ENCODE measurements at places on chromosomes 7 and 10.

DNA sequence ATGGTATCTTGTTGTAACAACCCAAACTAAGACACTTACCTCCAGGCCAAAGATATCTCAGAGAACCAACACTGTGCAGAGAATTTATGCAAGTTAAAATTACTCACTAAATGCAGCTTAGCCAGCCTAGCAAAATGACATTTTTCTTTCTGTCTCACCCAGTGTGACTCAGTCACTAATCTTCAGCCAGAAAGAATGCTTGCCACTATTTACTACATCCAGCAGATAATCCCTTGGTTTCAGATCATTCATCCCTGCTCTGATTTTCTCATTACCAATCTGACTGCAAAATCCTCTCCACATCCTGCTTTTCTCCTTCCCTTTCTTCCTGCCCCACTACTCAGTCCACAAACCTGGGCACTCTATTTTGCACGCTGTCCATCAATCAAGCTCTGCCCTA lies 93.5 kb upstream of the NEBL start:
- peak; percentile 53 for DNase-seq

DNA sequence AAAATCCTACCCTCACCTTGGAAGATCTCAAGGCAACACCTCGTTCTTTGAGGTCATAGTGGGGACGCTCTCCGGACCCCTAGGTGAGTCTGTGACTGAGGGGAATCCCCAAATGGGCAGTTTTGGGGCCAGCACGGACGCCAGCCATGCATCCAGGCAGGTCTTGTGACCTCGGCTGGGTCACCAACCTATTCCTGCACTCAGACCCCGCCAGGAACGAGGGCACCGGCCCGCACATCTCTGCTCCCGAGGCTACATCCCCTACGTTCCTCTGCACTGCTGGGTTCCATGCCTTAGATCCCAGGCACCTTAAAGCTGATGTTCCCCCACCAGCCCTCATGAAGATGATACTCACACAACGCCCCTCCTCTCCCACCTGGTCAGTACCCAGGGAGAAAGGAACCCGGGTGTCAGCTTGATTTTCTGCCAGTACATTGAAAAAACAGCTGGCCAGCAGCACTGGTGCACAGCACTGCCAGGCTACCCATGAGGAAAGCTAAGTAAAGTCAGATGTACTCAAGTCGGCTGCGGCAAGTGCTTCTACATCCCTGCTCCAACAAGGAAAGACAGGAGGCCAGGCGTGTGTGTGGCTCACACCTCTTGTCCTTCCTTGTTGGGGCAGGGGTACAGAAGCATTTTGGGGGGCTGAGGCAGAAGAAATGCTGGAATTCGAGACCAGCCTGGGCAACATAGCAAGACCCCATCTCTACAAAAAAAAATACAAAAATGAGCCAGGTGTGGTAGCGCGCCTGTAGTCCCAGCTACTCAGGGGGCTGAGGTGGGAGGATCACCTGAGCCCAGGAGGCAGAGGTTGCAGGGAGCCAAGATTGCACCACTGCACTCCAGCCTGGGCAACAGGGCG lies 48.1 kb downstream of the DIP2C start:
- DNase-seq: no peak

DNA sequence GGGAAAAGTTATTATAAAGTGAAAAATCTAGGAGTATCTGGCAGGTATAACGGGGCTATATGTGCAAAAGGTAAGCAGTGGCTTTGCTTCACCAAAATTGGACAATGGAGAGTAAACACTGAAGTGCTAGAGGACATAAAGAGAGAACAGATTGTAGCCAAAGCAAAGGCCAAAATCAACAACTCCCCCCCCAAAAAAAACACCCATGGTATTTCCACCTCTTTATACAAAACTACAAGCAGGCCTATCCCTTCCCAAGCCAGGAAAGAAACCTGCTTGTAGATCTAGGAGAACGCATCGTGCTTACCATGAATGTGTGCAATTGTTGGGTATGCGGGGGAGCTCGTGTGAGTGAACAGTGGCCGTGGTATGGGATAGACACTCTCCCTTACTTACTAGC lies 9.2 kb upstream of the AKR1B1 start:
- DNase-seq: no peak

- no peak for DNase-seq
Measured at GRCh38 chr7:130021105-130021834, 29.9 kb downstream of the ZC3HC1 start.

GRCh38 chr7:81590131-81590530 lies 179.7 kb downstream of the HGF start:
- peak; percentile 5 for DNase-seq

GRCh38 chr10:97393034-97393573 lies 8.0 kb downstream of the RRP12 start:
- DNase-seq: no peak

DNA sequence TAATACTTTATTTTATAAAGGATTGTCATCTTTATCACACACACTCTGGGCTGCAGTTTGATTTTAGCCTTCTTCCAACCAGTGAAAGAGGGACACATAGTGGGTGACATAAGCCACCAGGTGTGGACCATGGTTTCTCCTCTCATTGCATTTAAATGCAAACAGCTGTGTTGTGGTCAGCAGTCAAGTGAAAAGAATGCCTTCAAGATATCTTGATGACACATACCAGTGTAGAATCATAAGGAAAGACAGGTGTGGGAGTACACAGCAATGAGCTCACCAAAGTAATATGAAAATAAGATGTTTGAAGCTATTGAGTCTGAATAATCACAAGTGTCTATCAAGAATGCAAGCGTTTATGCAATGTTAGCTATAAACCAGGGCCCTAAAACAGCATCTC lies 580.0 kb downstream of the XPNPEP1 start:
- DNase-seq: peak; percentile 3

- DNase-seq: no peak
Measured at GRCh38 chr10:86298501-86299001, 68.0 kb downstream of the GRID1 start.

DNA sequence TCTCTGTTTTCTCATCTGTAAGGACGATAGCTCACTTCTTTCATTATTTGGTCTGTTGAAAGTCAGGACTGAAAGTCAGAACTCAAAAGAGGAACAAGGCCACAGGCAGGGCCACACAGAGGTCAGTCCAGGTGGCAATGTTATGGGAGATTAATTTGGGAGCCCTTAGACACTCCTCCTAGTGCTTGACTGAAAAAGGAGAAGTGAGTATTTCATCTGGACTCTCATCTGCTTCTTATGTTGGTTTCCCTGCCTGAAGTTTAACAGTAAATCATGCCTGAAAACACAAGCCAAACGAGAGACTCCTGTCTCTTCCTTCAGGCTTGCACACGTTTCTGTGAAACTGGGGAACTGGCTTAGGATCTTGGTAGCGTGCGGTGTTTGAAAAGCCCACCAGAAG lies 248.5 kb downstream of the BUB3 start:
- DNase-seq: no peak

DNA sequence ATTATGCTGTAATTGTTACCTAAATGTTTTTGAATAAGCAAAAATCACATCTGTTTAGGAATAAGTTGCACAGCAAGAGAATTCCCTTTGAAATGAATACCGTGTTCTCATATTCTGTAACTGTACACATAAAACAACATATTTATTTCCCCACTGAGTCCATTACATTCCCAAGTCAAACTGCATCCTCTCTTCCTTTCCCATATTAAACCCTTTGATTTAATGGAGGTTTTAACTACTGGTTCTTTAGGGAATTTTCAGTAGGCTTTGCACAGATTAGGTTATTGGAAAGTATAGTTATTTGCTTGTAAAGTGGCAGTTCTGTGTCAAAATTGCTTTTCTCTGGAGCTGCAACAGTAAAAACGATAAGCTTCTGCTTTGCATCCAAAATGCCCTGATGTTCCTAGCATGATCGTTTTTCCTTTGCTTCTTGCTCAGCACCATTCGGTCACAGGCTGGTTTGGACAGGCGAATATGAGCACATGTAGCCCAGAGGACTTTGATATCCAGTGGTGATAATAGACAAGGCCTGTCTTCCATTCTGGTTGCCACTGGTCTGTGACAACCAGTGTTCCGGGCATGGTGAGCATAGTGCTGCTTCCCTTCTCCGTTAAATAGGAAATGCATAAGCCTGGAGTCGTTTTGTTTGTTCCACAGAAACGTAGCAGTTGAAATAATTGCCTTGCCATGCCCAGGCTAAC lies 696.1 kb downstream of the AUTS2 start:
- no peak for DNase-seq

DNA sequence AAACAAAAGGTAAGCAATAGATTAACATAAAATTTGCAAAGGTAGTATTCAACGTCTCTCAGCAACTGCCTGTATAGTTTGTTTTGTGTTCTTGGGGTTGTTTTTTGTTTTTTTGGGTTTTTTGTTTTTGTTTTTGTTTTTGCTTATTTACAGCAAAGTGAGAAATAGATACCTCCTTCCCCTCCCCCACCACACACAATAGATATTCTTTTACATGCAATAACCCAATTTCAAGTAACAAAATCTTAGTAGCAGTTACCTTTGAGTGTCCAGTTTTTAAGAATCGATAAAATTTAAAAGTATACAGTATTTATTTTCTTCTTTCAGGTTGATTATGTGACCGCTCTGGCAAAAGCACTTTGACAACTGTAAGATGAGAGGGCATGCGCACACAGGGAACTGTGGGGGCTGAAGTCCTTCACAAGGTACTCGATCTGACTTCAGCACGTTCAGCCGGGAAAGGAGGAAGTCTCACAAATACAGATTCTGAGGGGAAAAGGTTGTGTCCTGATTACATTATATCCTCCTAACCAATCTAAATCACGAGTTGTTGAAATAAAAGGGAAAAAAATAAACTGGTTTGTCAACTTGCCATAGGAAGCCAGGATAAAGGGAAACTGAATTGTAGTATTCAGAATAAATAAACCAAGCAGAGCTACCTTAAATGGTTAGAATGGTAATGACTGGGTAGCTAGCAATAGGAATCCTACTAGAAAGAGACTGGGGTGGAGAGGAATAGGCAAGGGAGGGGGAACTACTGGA lies 47.8 kb downstream of the CPEB3 start:
- peak; percentile 20 for DNase-seq

GRCh38 chr7:2000153-2000687 lies 232.5 kb downstream of the MAD1L1 start:
- no peak for DNase-seq

DNA sequence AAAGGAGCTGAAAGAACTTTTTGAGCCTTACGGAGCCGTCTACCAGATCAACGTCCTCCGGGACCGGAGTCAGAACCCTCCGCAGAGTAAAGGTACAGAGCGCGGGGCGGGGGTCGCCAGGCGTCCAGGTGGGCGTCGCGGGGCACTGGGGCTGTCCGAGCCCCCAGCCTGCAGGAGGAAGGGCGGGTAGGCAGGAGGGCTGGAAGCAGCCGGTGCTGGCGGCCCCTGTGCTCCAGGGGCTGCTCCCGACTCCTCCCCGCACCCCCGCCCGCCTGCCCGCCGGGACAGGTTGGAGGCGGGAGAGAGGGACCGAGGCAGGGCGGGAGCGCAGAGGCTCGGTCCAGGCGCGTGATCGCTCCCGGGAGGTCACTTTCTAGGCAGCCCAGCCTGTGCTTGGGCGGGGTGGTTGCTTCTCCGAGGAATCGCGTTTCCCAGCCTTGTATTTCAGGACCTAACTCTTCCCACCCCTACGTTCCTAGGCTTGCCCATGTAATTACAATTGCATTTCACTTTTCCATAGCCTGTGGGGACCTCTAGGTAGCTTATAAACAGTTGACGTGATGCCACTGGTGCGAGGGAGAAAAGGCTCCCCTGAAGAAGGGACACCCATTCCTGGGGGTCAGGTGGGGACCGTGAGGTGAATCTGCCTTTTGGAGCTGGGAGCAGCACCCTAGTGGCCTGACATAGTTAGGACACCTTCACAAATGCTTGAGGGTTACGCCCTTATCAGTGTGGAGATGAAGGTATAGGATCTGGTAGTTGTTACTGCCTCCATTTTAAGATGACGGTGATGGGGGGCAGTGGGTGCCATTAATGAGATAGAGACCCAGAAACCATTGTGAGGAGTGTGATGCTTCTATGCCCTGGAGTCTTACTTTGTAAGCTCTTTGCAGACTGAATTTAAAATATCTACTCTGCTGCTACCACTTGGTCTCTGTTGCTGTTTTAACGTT lies 148.2 kb downstream of the CELF2 start:
- DNase-seq: peak; percentile 44

DNA sequence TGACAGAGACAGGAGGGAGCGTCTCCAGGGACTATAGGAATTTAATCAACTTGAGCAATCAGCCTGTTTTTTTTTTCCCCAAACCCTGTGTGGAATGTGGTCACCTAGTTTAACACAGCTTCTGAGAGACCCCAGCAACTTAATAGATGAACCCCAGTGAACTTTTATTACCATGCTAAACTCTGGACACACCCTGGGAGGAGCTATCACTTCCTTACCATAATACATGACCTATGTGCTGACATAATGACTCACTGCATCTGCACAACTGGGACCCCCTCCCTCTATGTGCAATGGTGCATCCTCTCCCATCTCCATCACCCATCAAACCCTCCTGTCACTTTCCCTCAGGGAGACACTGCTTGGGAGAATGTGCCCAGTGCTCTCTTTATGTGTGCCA lies 83.7 kb downstream of the EPC1 start:
- DNase-seq: no peak

DNA sequence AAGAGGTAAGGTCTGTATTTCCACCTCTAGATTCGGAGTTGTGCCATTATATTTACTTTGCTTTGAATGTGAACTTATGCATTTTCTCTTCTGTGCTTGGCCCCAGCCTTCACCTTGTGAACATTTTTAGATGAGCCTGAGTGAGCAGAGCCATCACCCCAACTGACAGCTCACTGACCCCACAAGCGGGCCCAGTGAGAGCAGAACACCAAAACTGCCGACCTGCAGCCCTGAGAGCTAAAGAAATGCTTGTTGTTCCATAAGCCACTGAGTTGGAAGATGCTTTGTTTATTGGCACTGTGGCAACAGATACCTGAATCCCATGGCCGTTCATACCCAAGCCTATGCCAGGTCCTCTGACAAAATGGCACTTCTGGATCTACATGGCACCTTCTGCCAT lies 37.8 kb downstream of the C10orf90 start:
- DNase-seq: no peak

- DNase-seq: peak; percentile 43
Measured at GRCh38 chr10:88064608-88065382, 201.4 kb downstream of the PTEN start.

DNA sequence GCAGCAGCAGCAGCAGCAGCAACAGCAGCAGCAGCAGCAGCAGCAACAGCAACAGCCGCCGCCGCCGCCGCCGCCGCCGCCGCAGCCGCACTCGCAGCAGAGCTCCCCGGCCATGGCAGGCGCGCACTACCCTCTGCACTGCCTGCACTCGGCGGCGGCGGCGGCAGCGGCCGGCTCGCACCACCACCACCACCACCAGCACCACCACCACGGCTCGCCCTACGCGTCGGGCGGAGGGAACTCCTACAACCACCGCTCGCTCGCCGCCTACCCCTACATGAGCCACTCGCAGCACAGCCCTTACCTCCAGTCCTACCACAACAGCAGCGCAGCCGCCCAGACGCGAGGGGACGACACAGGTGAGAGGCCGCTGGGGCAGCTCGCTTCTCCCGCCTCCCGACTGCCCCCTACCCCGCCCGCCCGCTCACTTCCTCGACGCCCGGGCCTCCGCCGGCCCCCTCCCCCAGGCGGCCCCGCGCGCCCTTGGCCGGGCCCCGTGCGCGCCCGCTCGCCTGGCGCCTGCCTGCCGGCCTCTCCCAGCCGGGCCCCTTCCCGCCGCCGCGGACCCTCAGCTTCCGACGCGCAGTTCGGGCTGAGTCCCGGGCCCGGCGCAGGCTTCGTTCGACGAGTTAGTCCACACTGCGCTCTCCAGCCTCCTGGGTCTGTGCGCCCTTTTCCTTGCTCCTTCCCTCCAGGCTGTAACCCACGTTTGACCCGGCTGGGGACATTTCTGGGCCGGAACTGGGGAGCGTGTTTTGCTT lies 882 bp downstream of the DLX6 start:
- peak; percentile 38 for DNase-seq

Measured in AG08395 (cell line).